Thymus (tissue), 14 donors: ENCODE measurements at places on chromosomes 16 and 17.

GRCh38 chr16:1333854-1334700 lies 632 bp downstream of the BAIAP3 start:
- no peak overlapping the region for H3K4me3 ChIP-seq
- peaks cover 61% of the 10 kb centered on the region for H3K27me3 ChIP-seq
- no peak for DNase-seq
- no peaks in the 10 kb centered on the region for H3K36me3 ChIP-seq
- H3K27ac ChIP-seq = no peak overlapping the region
- peaks cover 19% of the 10 kb centered on the region for H3K4me1 ChIP-seq

DNA sequence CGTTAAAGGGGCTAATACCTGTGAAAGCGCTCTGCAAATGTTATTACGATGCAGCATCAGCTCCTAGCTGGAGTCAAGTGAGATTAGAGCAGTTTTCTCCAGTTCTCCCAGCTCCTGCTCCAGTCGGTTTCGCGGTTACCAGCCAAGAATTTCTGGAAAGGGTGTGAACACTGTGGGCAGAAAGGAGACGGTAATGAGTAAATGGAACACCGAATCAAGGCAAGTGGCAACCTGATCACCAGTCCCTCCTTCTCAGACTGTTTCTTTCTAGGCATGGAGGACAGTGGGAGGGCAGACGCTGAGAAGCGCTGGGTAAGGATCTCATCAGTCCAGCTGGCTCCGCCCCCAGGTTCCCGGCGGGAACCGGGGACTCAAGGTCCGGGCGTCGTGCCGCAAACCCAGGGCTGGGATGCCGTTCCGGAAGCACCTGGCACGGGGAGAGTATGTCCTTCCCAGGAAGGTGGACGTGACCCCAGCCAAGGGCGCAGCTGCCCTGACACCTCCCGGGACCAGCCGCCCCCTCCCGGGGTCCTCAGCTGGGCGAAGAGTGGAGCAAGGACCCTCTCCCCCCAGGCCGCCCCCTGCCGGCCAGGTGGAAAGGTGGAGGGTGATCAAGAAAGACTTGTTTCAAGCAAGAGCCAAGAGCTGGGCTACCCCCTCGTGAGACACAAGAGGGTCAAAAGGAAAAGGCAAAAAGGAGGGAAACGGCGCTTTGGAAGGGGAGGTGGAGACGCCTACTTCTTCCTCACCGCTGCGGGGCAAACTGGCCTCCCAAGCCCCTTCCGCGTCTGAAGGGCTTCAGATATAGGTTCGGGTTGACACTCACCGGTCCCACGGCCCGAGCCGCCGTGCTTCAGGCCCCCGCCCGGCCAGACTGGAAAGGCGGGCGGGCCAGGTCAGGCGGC lies 481 bp downstream of the MYO19 start:
- peak; percentile 40 for DNase-seq
- H3K27me3 ChIP-seq = no peaks in the 10 kb centered on the region
- H3K36me3 ChIP-seq = peaks cover 7% of the 10 kb centered on the region

- H3K36me3 ChIP-seq = no peaks in the 10 kb centered on the region
- DNase-seq = no peak
- H3K4me1 ChIP-seq = no peaks in the 10 kb centered on the region
- H3K4me3 ChIP-seq = no peak overlapping the region
- no peak overlapping the region for H3K27ac ChIP-seq
These were observed 57.6 kb upstream of the SOX9 start for GRCh38 chr17:72063262-72063661.

DNA sequence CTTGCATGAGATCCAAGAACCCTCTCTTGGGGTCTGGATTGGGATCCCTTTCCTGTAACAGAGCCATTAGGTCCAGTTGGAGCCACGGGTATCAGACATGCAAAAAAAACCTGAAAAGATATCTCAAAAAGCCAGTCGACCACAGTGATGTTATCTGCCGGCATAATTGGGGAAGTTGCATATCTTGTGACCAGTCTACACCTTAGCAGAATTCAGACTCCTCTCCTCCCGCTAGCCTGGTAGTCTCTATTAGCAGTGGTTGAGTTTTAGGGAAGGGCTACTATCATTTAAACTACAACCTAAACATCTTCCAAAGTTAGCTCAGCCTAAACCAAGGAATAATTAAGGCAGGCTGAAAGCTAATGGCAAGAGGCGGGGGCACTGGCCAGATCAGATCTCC lies 16.2 kb upstream of the PSMD7 start:
- H3K27me3 ChIP-seq = no peaks in the 10 kb centered on the region
- no peak for DNase-seq
- H3K4me3 ChIP-seq = no peak overlapping the region
- no peak overlapping the region for H3K27ac ChIP-seq

DNA sequence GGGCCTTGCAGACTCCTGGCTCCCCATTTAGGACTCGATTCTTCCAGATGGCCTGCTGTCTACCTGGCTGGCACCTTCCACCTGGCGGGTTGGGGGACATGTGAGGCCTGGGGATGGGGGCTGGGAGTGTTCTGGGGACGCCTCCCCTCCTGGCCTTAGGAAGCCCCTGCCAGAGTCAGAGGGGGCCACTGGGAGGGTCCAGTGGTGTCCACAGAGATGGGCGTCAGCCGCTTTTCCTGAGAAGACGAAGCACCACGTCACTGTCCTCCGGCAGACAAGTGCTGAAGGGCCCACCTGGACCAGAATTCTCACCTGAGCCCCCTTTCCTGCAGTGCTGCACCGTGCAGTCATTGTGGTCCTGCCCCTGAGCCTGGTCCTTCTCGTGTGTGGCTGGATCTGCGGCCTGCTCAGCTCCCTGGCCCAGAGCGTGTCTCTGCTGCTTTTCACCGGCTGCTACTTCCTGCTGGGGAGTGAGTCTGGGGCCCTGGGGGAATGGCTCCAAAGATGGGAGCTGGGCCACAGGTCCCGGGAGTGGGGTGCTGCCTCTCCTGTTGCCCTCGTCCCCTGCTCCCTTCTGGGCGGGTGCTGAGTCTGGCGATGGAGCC lies 2.9 kb downstream of the TMEM235 start:
- no peak overlapping the region for H3K4me3 ChIP-seq
- H3K4me1 ChIP-seq = peaks cover 69% of the 10 kb centered on the region
- DNase-seq = no peak
- no peaks in the 10 kb centered on the region for H3K36me3 ChIP-seq
- H3K27me3 ChIP-seq = peaks cover 24% of the 10 kb centered on the region

DNA sequence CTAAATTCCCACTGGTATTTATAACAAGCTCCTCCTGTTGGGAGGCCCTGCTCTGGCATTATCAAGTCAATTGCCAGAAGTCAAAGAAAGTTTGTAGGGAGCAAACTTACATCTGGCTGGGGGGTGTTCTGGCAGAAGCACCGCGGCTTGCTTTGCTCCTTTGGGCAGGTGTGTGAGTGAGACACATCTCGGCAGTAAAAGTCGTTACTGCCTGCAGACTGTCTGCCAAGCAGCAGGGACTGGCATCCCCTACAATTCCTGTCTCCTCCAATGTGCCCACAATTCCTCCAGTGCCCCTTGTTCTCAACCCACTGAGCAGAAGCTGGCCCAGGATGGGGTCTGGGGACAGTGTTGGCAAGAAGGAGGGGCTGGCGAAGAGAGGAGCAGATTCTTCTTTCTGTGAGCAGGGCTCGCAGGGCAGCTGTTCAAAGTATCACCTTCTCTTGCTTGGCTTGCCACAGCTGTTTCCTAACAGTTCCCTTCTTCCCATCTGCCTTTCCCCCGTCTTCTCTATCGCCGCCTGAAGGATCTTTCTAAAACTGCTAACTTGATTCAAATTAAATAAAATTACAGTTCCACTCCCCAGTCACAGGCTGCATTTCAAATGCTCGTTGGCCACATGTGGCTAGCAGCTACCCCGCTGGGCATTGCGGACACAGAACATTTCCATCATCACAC lies 30.2 kb downstream of the SPACA3 start:
- H3K4me1 ChIP-seq = no peaks in the 10 kb centered on the region
- DNase-seq = no peak
- no peak overlapping the region for H3K27ac ChIP-seq
- no peaks in the 10 kb centered on the region for H3K27me3 ChIP-seq

DNA sequence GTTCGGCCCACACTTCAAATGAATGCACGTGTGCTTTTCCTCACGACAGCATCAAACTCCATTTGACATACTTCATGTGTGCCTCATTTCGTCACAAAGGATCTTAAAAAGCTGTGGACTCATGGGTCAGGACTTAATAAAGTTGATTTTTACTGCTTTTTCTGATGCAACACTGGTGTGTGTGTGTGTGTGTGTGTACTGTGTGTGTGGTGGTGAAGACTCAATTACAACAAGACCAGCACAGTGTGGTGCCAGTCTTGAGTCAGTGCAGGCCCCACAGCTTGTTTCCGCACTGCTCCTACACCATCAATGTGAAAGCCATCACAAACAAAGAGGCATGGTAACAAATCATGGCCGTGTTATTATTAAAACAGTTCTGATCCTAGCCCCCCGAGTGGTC lies 17.7 kb downstream of the CDIP1 start:
- no peak overlapping the region for H3K27ac ChIP-seq
- peaks cover 6% of the 10 kb centered on the region for H3K4me1 ChIP-seq
- peaks cover 9% of the 10 kb centered on the region for H3K36me3 ChIP-seq
- DNase-seq = no peak
- no peak overlapping the region for H3K4me3 ChIP-seq
- no peaks in the 10 kb centered on the region for H3K27me3 ChIP-seq

DNA sequence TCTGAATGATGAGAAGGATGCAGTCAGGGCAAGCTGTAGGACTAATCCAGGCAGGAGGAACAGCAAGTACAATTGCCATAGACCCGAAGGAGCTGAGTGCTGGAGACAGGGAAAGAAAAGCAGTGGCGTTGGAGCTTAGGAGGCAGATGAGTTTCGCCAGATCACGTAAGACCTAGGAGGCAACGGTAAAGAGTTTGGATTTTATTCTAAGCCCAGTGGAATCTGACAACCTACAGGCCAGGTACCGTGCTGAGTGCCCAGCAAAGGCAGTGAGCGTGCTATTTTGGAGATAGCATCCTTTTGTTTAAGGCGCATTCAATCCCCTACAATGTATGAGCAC lies 1.2 kb downstream of the USP43 start:
- H3K4me1 ChIP-seq = peaks cover 5% of the 10 kb centered on the region
- H3K4me3 ChIP-seq = no peak overlapping the region
- H3K36me3 ChIP-seq = no peaks in the 10 kb centered on the region
- no peak for DNase-seq
- no peak overlapping the region for H3K27ac ChIP-seq
- H3K27me3 ChIP-seq = peaks cover 37% of the 10 kb centered on the region

DNA sequence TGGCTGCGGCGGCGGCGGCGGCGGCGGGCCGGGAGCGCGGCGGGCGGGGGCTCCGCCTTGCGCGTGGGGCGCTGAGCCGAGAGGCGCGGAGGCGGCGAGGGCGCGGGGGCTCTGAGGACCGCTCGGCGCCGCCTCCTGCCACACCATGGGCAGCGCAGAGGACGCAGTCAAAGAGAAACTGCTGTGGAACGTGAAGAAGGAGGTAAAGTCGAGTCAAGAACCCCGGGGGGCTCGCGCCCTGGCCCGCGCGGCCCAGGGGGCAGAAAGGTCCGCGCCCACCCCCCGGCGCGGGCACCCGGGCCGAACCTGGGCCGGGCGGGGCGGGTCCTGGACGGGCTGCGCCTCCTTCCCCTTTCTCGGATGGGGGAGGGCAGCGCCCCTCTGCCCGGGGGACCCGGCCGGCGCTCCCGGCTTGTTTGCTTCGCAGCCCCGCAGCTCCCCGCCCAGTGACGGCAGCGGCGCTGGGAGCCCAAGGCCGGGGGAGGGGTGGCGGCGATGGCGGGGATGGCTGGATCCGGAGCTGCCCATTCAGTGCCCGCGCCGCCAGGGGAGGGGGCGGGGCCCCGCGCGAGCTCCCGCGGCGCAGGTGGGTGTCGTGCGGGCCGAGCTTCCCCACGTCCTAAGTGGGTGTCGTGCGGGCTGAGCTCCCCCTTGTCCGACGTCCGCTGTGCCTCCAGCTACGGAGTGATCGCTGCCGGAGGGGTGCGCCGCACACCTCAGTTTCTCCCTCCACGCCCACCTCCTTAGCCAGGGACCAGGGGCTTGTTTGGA lies 428 bp downstream of the SGSM2 start:
- no peaks in the 10 kb centered on the region for H3K27me3 ChIP-seq
- H3K27ac ChIP-seq = peak overlapping the region; percentile 91
- H3K36me3 ChIP-seq = peaks cover 23% of the 10 kb centered on the region
- H3K4me1 ChIP-seq = peaks cover 13% of the 10 kb centered on the region
- peak overlapping the region; percentile 44 for H3K4me3 ChIP-seq

DNA sequence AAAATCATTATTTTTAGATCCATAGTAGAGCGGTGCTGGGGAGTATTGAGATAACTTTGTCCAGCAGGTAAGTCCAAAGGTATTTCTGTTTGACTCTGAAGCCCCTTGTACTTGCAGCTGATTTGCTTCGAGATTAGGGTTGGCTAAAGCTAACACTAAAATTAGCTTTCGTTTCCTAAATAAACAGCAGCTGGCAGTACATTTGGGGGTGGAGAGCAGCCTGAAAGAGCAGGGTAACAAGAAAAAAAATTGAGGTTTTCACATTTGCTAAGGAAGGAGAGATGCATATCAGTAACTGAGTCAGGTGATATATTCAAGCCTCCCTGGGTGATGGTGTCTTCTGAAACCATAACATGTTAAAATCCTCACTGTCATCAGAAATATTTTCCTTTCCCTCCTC lies 37.4 kb upstream of the TMC5 start:
- H3K27ac ChIP-seq = no peak overlapping the region
- no peak for DNase-seq
- H3K27me3 ChIP-seq = no peaks in the 10 kb centered on the region

DNA sequence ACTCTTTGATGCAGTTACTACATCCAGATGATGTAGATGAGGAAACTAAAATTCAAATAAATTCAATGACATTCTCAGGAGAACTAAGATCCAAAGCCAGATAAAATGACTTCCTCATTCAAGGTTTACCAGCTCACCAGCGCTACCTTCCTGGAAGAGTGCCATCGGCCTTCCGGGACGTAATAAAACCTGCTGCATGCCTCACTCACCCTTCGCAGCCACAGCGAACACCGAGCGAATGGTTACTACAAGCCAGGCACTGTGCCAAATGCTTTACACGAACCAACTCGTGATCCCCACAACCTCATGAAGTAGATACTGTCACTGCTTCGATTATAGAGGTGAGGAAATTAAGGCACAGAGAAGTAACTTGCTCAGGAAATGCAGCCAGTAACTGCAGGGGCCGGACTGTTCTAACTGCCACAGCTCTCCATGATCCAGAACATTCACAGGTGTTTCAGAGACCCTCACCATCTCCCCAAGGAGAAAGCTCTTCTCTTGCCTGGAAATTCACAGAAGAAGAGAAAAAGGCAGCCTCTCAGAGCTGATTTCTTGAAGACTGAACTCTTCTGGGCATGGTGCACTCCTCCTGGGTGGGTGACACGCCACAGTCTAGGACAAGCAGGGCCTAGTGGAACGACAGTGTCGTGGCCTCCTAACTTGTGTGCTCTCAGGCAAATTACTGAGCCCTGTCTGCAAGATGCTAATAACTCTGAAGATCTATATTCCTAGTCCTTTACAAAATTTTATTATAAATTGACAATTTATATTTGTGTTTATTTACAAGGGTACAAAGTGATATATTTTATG lies 46.8 kb downstream of the HIC1 start:
- H3K27me3 ChIP-seq = no peaks in the 10 kb centered on the region
- peak overlapping the region; percentile 3 for H3K27ac ChIP-seq
- no peak for DNase-seq
- no peaks in the 10 kb centered on the region for H3K4me1 ChIP-seq
